ENCODE measurements at places on chromosomes 4 and X.

- no peak for DNase-seq
Observed at GRCh38 chr4:121376556-121376955, 4.3 kb downstream of the QRFPR start.

DNA sequence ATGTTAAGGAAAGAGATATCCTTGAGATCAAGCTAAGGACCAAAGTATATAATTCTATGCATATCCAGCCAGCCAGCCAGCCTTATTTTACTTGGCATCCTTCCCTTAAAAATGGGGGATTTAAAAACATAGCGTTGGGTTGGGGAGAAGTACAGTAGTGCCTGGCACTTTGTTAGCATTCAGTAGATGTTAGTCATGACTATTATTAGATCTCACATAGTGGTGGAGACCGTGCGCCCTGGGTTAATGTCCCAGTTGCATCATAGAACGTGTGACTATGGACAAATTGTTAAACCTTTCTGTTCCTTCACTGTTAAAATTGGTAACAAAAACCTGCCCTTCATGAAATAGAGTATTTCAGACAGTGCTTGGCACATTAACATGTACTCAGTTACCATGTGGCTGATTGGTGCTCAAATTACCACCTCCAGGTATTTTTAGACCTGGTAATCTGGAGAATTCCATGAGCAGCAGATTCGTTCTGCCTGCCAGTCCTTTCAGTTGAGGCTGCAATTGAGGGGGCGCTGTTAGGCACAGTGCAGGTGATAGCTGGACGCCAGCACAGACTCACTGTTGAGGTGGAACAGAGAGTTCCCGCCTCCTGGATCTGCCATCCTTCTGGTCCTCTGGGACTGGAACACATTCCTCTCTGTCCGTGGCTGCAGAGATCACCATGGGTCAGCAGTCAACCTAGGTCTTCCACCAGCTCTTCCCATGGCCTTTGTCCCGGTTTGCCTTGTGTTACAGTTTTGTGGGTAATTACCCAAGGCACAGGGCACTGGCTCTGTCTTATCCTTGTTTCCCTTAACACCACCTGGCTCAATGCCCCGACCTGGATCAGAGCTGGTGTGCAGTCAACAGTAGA, 31.7 kb downstream of the RBBP7 start:
- no peak for DNase-seq

- DNase-seq, result no peak
Observed at GRCh38 chrX:2409796-2410195, 91.0 kb downstream of the DHRSX start.

- DNase-seq, result no peak
Observed at GRCh38 chrX:9204560-9204959, 170.6 kb upstream of the FAM9B start.

- no peak for DNase-seq
Observed at GRCh38 chr4:91220315-91220714, 1083.5 kb upstream of the GRID2 start.

- no peak for DNase-seq
Observed at GRCh38 chr4:8349664-8350236, 80.2 kb downstream of the HTRA3 start.

DNA sequence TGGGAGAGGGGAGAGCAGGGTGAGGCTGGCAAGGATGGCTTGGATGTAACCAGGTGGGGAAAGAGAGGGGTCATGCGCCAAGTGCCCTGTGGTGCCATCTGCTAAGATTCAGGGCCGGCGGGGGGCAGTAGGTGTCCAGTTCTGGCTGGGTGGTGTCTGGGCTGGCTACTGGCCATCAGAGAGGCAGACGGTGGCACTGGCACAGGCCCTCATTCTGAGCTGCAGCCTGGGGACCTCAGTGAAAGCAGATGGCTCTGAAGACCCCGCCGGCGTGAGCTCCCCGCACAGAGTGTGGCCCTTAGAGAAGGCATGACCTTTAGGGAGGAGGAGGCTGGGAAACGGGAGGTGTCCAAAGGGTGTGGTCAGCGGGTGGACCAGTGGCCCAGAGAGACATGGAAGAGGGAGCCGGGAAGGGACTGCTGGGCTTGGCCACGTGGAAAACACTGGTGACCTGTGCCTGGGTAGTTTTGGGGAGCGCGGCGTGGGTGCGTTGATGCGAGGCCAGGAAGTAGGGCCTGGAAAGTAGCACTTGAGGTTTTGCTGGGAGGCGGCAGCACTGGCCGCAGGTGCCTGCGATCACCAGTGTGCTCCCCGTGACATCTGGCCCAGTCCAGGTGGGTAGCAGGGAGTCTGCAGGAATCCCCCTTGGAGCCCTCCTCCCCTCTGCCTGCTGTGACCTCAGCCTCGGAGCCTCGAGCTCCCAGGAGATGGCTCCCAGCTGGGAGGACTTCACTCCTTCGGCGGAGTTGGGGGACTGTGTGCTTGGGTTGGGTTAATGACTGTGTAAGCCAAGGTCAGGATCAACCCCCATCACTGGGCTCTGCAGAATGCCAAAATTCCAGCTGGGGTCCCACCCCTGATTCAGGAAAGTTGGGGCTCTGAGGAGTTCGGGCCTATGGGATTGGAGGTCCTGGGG, 9.3 kb upstream of the SH3TC1 start:
- DNase-seq, result no peak

GRCh38 chrX:45261005-45261404, 60.3 kb upstream of the DIPK2B start:
- no peak for DNase-seq

- no peak for DNase-seq
Observed at GRCh38 chr4:60485276-60485675, 714.9 kb upstream of the ADGRL3 start.

GRCh38 chr4:9409793-9410192, 34.4 kb upstream of the DEFB131A start:
- DNase-seq, result no peak

- no peak for DNase-seq
Observed at GRCh38 chr4:123587983-123588494, 191.4 kb downstream of the SPRY1 start.

DNA sequence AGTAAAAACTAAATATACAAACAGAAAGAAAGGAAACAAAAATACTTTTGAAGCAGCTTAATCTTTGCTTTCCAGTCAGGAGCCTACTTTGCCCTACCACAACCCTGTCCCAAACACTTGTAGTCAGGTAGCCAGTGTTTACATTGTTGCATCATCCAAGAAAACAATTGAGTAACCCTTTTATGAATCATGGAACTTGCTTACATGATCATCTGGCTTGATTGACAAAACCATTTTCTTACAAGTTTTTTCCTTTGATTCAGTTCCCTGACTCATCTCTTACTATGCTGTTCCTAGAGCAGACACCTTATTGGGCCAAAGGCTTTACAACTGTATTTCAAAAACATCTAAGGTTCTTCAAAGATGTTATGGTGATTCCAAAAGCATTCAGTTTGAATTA, 740.1 kb downstream of the KLHL13 start:
- no peak for DNase-seq

- DNase-seq, result no peak
Observed at GRCh38 chr4:16875487-16875886, 23.0 kb downstream of the LDB2 start.

DNA sequence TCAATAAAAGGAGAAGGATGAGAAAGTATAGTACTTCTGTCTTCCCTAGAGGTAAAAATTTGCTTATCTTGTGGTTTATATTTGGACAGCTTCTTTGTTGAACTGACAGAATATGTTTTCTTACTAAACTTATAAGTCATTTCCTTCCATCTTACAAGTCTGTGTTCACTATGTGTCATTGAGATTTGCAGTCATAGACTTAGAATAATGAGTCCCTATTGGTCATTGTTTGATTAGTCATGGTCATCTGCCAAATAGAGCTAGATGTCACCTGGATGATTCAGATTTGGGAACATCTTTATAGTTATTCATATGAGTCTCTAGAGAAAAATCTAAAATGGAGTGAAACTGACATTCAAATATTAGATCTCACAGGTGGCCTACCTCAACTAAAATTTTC, 51.5 kb downstream of the SPATA18 start:
- DNase-seq, result no peak

DNA sequence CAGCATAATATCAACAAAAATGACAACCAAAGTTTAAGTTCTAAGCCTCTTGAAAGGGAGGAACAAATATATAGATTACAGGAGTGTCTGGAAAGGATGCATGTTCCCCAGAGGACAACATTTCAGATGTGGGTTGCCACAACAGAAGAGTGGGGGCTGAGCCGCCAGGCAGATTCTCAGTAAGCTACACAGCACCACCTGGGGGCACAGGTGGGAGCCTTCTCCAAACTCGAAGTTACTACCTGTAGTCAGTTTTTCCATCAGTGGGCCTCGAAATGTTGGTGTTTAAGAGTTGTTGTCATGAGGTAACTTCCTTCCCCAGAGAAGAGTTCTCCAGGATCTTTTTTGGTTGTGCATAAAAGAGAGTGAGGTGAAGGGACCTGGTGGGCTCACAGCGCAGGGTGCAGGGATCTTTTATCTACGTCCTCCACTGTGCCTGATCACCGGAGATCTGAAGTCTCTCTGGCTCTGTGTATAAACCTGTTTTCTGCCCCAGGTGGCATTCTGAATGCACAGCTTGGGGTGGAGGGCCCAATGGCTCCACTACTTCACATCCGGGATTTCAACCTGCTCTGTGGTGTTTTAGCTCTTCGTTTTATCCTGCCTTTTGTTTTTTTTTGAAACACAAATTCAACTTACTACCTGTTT, 58.4 kb upstream of the STS start:
- no peak for DNase-seq

DNA sequence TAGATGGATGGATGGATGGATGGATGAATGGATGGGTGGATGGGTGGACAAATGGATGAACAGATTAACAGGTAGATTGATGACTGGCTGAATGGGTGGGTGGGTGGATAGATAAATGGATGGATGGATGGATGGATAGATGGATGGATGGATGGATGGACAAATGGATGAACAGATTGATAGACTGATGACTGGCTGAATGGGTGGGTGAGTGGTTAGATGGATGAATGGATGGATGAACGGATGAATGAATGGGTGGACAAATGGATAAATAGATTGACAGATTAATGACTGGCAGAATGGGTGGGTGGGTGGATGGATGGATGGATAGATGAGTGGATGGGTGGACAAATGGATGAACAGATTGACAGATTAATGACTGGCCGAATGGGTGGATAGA, 13.6 kb upstream of the AKAP17A start:
- DNase-seq, result no peak

- DNase-seq, result no peak
Observed at GRCh38 chrX:12304261-12304660, 166.0 kb downstream of the FRMPD4 start.

DNA sequence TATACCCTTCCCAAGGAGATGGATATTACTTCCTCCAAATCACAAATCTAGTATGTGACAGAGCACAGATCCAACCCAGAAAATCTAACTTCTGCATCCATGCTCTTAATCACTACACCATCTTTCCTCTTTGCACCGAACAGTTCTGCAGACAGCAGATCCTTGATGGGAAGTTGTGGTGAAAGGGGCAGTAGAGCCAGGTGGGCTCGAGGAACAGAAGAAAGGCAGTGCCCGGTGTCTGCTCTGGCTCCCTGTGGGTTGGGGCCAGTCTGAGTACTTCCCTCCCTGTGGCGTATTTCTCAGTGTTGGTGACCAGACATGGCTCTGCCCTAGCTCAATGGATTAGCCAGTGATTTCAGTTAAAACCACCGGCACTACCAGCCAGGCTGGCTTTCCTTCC, 15.3 kb downstream of the HOPX start:
- no peak for DNase-seq

GRCh38 chrX:134622056-134622812, 36.0 kb downstream of the PLAC1 start:
- peak; percentile 36 for DNase-seq

- DNase-seq, result no peak
Observed at GRCh38 chr4:125703443-125703842, 388.7 kb downstream of the FAT4 start.

GRCh38 chrX:23745786-23746185, 2.7 kb upstream of the ACOT9 start:
- no peak for DNase-seq

DNA sequence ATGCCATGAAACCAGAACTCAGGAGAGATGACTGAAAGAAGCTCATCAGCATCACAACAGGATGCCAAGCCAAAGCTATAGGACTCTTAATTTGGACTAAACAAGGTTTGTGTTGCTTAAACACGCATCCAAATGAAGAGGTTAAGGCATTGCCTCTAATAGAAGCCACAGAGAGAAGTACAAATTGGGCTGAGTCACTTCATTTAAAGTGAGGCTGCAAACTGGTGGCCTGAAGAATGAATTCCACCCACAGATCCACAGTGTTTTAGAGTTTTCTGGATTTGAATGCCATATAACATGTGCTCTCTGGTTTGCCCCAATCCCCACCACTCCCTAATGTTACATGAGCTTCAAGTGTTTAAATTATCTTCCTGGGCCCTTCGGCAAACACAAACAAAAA, 103.5 kb downstream of the FIP1L1 start:
- no peak for DNase-seq

DNA sequence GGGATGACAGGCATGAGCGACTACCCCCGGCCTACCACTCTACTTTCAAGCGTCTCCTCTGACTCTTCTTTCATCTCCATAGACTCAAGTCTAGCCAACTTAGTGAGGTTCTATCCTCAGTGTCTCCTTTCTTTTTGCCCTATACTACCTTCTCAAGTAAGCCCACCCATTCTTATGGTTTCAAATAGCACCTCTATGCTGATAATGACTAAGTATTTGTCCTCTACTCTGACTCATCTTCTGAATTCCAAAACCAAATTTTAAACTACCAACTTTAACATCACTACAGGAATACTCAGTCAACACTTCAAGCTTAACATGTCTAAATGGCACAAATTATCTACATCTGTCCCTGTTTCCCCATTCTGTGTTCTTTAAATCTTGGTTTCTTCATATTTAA, 47.8 kb downstream of the ELF2 start:
- DNase-seq, result no peak

DNA sequence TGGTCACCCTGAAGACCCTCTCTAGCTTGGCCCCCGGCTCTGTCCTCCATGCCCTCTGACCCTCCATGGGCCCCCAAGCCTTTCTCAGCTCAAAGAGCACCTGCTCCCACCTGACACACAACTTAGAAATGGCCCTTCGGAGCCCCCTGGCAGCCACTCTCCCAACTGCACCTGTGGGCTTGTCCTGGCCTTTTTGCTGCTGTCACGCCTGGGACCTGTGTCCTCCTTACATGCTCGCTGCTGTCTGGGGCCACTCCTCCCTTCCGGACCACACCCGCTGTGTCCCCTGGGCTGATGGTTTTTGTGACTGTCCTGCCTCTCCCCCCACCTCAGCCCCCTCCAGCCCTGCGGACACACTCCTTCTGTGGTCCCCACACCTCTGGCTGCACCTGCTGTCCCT, 106.2 kb upstream of the AFAP1 start:
- DNase-seq, result no peak

GRCh38 chrX:19684311-19684710, 169.0 kb upstream of the MAP3K15 start:
- DNase-seq, result no peak

DNA sequence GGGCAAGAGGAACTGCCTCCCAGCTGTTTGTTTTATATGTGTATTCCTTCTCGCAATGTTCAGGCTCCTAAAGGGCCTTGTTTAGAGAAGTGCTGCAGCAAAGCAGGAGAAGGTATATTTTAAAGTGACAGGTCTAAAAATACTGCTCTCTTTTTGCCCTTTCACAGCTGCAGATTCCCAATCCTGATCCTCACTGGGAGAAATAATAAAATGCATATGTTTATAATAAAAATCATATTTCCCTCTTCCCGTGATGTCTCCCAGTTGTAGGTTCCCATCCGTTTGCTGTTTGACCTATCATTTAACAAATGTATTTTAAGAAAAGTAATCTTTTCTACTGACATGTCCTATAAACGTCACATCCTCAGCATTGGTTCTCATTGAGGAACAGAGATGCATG, 62.7 kb upstream of the GPC4 start:
- no peak for DNase-seq
